NCI-H2171 (cell line): ENCODE measurements at places on chromosomes 3 and 15.

GRCh38 chr15:65067645-65068402 is at the start of gene RASL12:
RASL12 (minus strand) TSS chr15:65067991; CDS start chr15:65067835, 156 bp downstream.
- no peak for DNase-seq

GRCh38 chr15:101123222-101123910 is 128.5 kb downstream of the CHSY1 start:
- no peak for DNase-seq

DNA sequence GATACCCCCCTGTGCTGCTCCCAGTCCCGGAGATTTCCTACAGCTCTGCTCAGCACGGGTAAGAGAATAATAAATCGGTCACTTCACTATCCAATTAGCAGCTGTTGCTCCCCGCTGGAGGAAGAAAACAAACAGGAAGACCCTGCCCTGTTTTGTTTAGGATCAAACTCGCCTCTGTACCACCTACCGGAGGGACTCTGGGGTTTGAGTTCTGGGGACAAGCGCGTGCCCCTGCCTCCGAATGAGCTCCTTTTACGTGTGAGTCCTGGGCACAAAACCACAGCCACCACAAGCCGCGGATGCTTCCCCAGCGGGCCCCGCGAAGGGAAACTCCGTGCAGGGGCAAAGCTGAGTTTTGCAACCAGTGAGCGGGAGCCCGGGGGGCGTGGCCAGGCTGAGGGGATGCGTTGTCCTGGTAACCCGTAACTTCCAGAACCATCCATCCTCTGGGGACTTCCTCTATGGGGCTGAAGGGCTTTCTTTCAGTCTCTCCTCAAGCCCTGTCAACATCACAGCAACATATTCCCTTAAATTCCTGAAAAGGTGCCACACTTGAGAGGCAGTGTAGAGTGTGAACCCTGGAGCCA is 315.7 kb upstream of the PROK2 start:
- DNase-seq: peak; percentile 30

DNA sequence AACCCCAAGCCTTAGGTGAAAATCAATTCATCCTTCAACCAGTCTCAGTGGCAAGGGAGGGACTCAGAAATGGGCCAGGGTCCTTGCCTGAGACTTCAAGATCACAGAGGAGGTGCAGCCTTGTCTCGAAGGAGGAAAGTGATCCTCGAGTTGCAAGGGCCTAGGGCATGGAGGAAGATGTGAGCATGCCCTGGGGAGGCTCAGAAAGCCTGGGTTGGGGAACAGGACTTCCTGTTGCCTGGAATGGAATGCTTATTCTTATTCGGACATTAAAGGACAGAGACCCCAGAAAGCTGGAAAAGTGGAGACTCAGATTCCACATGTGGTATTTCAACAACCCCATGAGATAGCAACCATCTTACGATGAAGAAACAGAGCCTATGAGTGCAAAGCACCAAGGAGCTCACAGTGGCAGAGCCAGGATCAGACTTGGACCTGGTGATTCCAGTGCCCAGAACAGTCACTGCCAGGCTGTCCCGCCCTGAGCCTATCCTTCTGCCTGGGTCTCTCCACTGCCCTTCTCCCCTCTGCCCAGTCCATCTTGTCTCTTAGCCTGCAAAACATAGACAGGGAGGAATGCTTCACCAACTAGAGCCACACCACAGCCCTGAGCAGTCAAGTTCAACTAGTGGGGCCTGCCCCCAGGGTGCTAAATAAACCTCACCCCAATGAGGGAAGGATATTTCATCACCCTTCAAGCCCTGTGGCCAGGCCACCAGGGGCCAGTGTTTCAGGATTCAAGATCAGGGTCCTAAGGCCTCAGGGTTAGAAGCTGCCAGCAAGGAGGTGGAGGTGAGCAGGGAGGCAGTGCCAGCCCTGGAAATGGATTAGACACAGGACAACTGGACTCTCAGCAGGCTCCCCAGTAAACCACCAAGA is 21.9 kb downstream of the DAPK2 start:
- DNase-seq: no peak

GRCh38 chr3:25433868-25434267 is 5.8 kb downstream of the RARB start:
- DNase-seq: no peak

GRCh38 chr3:71341721-71342120 is 241.8 kb downstream of the FOXP1 start:
- DNase-seq: no peak

GRCh38 chr15:49082960-49083359 is 36.7 kb upstream of the SECISBP2L start:
- DNase-seq: no peak

DNA sequence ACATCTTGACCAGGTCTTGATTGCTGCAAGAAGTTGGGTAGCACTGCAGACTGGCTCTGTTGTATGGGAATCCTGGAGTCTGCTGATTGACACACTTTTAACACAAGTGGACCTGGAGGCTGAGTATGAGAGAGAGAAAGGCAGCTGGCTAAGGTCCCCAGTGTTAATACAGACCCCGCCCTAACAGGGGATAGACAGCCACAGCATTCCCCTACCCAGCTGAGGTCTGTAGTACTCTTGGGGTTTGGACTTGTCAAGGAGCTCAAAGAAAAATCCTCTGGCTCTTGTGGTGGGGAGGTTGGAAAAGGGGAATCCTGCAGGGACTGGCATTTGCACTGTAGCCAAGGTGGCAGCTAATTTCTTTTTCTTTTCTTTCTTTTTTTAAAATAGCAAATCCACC is 192.7 kb downstream of the ZNF621 start:
- DNase-seq: no peak

DNA sequence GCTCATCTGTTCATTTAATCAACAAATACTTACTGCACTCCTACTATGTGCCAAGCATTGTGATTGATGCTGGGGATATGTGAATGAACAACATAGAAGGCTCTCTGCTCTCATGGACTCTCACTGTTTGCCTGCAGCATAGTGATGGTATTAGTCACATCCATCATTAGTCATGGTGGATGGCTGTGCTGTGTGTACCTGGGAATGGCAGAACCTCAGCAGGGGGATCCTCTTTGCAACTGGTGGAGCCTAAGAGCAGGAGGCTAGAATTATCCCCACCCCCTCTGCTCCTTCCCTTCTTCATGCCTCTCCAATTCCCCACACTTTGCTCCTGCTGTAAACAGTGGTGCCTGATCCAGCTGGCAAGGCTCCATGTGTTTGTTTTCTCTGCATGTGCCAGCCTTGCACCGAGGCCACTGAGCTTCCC is 20.5 kb downstream of the BOC start:
- DNase-seq: peak; percentile 65

DNA sequence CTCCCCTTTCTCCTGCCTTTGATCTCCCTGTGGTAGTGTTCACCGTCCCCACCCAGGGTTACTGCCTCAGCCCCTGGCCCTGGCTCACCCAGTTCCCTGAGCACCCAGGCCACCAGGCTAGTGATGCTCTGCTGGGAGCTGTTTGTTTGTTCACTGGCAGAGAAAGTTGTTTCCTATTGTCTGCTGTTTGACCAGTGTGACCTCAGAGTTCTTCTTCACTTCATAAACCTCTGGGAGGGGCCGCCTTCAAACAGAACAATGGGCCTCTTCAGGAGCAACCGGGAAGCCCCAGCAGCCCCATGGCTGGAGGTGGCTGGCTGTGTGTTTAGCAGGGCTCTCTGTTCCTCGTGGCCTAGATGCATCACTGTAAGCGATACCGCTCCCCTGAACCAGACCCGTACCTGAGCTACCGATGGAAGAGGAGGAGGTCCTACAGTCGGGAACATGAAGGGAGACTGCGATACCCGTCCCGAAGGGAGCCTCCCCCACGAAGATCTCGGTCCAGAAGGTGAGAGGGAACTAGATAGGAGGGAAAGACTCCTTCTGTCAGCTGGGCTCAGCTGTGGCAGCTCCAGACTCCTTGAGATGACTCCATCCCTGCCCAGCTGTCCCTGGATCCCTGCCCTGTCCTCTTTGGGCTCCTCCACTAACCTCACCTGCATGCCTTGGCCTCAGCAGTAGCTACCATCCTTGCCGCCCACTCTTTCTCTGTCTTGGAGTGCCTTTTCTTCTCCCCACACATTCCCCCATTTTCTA is 3.4 kb downstream of the CLK3 start:
- DNase-seq: no peak

GRCh38 chr3:12159227-12159601 is 502 bp upstream of the TIMP4 start:
- no peak for DNase-seq

DNA sequence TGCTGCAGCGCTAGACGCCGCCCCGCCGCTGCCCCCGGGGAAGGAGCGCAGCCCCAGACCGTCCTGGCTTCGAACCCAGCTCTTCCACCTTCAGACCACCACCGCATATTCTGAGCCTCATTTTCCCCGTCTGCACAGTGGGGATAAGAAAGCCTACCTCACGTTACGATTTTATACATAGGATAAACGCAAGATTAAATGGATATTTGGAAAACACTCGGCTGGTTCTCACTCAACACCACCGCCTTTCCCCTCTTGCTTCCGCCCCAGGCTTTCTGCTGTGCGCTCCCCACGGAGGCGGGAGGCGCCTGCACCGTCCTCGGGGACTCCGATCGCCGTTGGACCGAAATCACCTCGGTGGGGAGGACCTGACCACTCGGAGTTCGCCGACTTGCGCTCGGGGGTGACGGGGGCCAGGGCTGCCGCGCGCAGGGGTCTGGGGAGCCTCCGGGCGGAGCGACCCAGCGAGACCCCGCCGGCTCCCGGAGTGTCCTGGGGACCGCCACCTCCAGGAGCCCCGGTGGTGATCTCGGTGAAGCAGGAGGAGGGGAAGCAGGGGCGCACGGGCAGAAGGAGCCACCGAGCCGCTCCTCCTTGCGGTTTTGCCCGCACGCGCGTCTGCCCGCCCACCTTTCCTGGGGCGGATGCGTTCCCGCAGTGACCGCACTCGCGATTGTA is 4.0 kb downstream of the FBXL22 start:
- DNase-seq: no peak

DNA sequence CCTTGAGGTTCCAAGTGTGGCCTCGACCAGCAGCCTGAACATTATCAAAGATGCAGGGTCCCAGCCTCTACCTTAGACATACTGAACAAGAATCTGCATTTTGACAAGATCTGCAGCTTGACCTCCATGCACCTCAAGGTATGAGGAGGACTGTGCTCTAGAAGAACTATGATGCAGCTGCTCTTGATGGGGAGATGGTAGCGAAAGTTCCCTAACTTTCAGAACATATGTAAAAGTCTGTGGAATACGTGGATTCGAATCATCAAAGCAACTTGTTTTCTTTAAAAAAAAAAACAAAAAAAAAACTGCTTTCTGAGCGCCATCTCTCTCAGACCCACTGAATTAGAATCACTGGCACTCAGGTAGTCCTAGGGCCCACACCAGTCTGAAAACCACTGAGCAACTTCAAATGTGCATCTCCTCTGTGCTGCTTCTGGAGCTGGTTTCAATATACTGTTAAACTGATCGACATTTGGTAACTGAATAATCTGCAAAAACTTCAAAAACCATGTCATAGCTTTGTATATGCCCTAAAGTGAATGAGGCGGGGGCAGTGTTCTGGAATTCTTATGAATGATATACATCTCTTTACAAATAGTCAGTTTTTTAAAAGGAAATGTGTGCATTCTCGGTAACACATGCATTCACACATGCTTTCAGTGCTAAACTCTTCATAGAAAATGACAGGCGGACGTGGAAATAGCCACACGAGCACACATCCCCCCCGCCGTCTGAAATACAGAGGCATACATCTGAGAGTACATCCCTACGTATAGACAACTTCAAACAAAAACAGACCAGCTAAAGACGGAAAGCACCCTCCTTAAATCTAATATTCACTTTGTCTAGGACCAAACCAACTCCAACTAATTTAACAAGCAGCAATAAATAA is 128.8 kb downstream of the FOXP1 start:
- no peak for DNase-seq

GRCh38 chr15:98413933-98414546 is 234.3 kb upstream of the IGF1R start:
- no peak for DNase-seq

GRCh38 chr3:145939431-145939830 is 221.6 kb downstream of the PLOD2 start:
- no peak for DNase-seq

- no peak for DNase-seq
These were observed 59.8 kb upstream of the PSMD6 start for GRCh38 chr3:64082961-64083541.

- DNase-seq: no peak
These were observed 42.2 kb upstream of the PPARG start for GRCh38 chr3:12246497-12247163.

GRCh38 chr15:55357774-55358173 is 38.8 kb downstream of the PIGB start:
- no peak for DNase-seq

GRCh38 chr3:195068084-195069080 is 202.6 kb downstream of the XXYLT1 start:
- DNase-seq: no peak

DNA sequence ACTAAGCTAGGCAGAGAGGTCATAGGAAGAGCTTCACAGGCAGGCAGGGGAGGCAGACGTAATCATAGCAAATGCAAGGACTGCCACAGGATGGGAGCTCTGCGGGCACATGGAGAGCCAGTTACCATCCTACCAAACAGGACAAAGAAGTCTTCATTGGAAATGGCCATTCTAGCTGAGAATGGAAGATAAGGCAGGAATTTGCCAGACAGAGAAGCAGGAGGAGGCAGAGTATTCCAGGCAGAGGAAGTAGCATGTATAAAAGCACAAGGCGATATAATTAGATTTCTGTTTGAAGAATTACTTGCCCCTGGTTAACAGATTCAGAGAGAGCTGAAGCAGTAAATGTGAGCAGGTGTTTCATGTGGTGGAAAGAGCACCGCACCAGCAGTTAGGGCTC is 3.5 kb upstream of the SEMA5B start:
- DNase-seq: no peak

DNA sequence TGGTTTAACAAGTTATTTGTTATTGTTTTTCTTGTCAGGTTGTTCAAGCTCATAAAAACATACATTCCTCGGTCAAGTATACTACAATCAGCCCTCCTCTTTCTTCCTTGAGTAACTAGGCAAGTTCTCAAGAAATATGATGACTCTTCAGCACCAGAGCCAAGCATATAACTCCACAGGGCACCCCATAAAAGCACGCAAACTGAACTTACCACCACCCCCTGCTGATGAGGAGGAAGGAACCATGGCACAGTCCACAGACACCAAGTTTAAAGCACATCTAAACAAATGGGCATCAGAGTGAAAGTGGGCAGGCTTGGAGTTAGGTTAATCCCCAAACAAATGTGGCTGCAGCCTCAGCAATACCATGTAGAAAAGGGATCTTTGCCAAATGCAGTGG is 5.3 kb downstream of the IP6K2 start:
- no peak for DNase-seq

DNA sequence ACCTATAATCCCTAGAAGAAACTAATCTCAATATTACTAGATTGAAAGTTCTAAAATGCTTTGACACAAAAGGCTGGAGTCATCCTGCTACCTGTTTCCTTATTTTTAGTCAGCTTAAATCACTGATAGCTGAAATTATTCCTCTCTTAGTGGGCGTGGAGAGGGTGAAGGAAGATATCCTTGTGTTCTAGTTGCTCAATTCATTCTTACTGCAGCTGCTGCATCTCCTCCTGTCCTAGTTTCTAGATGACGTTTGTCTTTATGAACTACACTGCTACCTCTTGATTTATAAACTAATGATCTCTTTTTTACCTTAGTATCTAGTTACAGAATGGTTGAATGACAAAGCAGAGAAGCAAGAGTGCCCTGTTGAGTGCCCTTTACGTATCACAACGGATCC is 50.7 kb downstream of the SETD5 start:
- no peak for DNase-seq

- DNase-seq: no peak
These were observed 155.6 kb downstream of the GOLGA6L4 start for GRCh38 chr15:84391191-84391590.

GRCh38 chr15:75090388-75090734 is 67.0 kb downstream of the PPCDC start:
- no peak for DNase-seq

- DNase-seq: no peak
These were observed 6.0 kb downstream of the ISL2 start for GRCh38 chr15:76342382-76343201.
